ENCODE measurements at places on chromosomes 16 and 17. TPM values are rescaled to one million over a fixed set of nuclear protein-coding genes. Genes with fewer than 3 reads are reported as not detected.

ANKRD40CL gene
- total RNA-seq = not detected

ALDH3A1 gene
- 1.8 TPM for total RNA-seq

KCNH4 gene
- total RNA-seq = not detected

G6PC1 gene
- total RNA-seq = not detected

TNK1 gene
- 12.7 TPM for total RNA-seq

CPD gene
- total RNA-seq = 68.0 TPM

PLA2G10 gene
- total RNA-seq = 2.6 TPM

C16orf46 gene
- 0.52 TPM for total RNA-seq

MYLK3 gene
- total RNA-seq = not detected

ZNF319 gene
- 4.7 TPM for total RNA-seq

RAB11FIP3 gene
- 122 TPM for total RNA-seq

MIS12 gene
- 7.9 TPM for total RNA-seq

RECQL5 gene
- total RNA-seq = 38.6 TPM

RABEP1 gene
- total RNA-seq = 14.5 TPM

CYGB gene
- total RNA-seq = 9.6 TPM

MT1A gene
- total RNA-seq = not detected

KLHL11 gene
- 15.2 TPM for total RNA-seq

RRAD gene
- 8.3 TPM for total RNA-seq

BCAR1 gene
- total RNA-seq = 61.0 TPM

PMFBP1 gene
- total RNA-seq = 4.4 TPM

SRSF1 gene
- total RNA-seq = 139 TPM

EIF5A gene
- total RNA-seq = 97.0 TPM

KRT40 gene
- total RNA-seq = 1.6 TPM

UBB gene
- 450 TPM for total RNA-seq

GNAO1 gene
- 1.6 TPM for total RNA-seq

NPW gene
- total RNA-seq = not detected

KRTAP3-1 gene
- not detected for total RNA-seq

KRTAP9-2 gene
- not detected for total RNA-seq

WNT3 gene
- 0.26 TPM for total RNA-seq

ENPP7 gene
- not detected for total RNA-seq

WFDC1 gene
- 0.78 TPM for total RNA-seq

CACNG5 gene
- 0.52 TPM for total RNA-seq

KRT26 gene
- total RNA-seq = not detected

ODAD4 gene
- total RNA-seq = 0.66 TPM

ADAM11 gene
- under 0.01 TPM for total RNA-seq

ABCC11 gene
- total RNA-seq = 0.52 TPM

ZNF469 gene
- 0.99 TPM for total RNA-seq

USP6 gene
- total RNA-seq = not detected

DOC2A gene
- not detected for total RNA-seq

DLX4 gene
- total RNA-seq = not detected

CFAP97D1 gene
- not detected for total RNA-seq

PDILT gene
- total RNA-seq = not detected

Data from body of pancreas (tissue), 4 donors.